ENCODE measurements at places on chromosomes 7 and 10. TPM values are rescaled to one million over a fixed set of nuclear protein-coding genes. Genes with fewer than 3 reads are reported as not detected.

Gene THSD7A
- 86.9 TPM for polyA plus RNA-seq

- no peak for DNase-seq
Measured at GRCh38 chr10:63058236-63058635, 74.9 kb upstream of the NRBF2 start.

Gene PRKCQ
- polyA plus RNA-seq, result 16.5 TPM

Gene SLC26A3
- 0.10 TPM for polyA plus RNA-seq

GRCh38 chr7:123397746-123398338, 136.6 kb downstream of the IQUB start:
- DNase-seq, result no peak

- DNase-seq, result no peak
Measured at GRCh38 chr7:123665157-123665556, 9.5 kb downstream of the LMOD2 start.

DNA sequence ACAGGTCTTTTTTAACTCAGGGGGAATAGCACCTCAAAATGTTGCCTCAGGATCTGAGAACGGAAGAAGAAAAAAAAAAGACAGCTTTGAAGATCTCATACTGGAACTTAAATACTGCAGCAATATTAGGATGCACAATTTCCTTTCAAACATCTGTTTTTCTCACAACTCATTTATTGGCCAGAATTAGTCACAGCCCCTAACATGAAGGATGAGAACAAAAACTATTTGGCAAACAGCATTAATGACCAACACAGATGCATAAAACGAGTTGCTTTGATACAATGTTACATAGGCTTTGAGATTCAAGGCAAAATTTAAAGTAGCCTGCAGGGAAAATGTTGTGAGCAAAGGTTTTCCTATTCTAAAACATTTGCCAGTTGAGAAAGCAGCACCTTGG, 36.5 kb downstream of the JMJD1C start:
- no peak for DNase-seq

DNA sequence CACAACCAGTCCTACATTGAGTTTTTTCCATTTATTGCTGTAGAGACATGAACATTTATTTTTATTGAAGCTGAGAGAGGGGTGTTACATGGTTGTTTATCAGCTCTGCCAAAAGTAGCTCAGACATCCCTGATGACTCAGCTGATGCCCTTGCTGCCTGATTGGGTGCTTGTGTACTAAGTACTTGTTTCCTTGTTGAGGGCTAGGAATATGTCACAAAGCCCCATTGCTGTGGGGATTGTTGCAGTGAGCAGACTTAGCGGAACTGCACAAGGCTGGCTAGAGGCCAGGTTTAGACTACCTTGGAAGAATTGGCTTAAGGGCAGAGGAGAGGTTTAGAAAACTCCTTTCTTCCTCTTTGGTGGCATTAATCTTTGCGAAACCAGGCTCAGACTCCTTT, 110.6 kb downstream of the AUTS2 start:
- DNase-seq, result no peak

Gene COL13A1
- 25.8 TPM for polyA plus RNA-seq

GRCh38 chr7:80275192-80275605, 140.6 kb downstream of the GNAI1 start:
- DNase-seq, result no peak

DNA sequence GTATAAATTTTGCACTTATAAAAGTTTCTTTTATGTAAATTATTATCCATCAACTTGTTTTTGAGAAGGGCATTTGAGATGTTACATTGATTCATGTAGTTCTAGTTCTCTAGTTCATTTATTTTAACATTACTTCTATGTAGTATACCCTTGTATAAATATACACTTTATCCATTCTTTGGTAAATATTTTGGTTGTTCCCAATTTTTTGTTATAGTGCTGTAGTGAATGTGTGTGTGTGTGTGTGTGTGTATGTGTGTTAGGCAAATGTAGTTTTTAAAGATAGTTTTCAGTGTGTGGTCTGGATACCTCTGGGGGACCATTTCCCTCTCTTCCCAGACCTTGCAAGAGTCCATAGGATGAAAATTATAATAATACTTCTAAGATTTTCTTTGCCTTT, 15.0 kb downstream of the PRKAR2B start:
- DNase-seq, result no peak

Gene BLNK
- 53.6 TPM for polyA plus RNA-seq

- no peak for DNase-seq
Measured at GRCh38 chr7:148912758-148913541, 28.9 kb upstream of the EZH2 start.

Gene NKX2-3
- polyA plus RNA-seq, result not detected

Gene CXCL12
- 417 TPM for polyA plus RNA-seq

Gene TRIM74
- polyA plus RNA-seq, result 2.0 TPM

- no peak for DNase-seq
Measured at GRCh38 chr7:118305671-118306070, 81.2 kb downstream of the ANKRD7 start.

Gene AP5Z1
- polyA plus RNA-seq, result 18.9 TPM

DNA sequence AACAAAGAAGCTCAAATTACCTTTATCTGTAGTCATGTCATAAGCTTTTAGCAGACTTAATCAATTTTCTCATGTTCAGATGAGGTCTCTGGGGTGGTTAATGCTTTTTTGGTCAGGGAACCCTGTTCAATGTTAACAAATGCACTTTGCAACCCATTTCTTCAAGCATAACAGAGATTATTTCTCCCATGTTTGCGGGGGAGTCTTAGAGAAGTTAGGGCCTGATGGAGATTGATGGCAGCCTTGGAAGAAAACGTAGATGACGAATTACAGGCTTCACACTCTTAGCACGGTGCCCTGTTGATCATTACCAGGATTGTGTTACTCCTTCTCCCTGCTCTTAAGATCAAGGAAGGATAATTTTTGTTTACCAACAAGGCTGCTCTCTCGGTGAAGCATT, 76.4 kb downstream of the AGMO start:
- no peak for DNase-seq

Gene KCNH2
- 13.1 TPM for polyA plus RNA-seq

- DNase-seq, result no peak
Measured at GRCh38 chr7:156493942-156494341, 146.6 kb upstream of the RNF32 start.

DNA sequence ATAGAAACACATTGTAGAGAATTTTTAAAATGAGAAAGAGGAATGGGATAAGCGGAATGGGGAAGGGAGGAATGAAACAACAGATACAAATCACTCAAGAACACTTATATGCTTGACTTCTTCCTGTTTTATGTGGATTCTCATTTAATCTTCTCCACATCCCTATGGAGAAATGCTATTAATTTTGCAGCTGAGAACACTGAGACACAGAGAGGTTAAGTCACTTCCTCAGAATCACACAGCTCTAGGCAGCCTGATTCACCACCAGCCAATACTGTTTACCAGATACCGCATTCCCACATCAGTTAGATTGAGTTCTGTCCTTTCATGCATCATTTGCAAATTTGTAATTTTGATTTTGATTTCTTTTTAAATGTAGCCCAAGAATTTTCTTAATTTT, 170.5 kb downstream of the SH2D4B start:
- no peak for DNase-seq

GRCh38 chr10:79984851-79985250, 35.9 kb upstream of the SFTPD start:
- DNase-seq, result no peak

GRCh38 chr10:109987452-109988211, 20.2 kb upstream of the ADD3 start:
- DNase-seq, result no peak

- no peak for DNase-seq
Measured at GRCh38 chr7:96870185-96870584, 135.2 kb upstream of the DLX6 start.

Gene FAM131B
- 2.1 TPM for polyA plus RNA-seq

GRCh38 chr10:132096223-132096622, 30.5 kb downstream of the JAKMIP3 start:
- no peak for DNase-seq

DNA sequence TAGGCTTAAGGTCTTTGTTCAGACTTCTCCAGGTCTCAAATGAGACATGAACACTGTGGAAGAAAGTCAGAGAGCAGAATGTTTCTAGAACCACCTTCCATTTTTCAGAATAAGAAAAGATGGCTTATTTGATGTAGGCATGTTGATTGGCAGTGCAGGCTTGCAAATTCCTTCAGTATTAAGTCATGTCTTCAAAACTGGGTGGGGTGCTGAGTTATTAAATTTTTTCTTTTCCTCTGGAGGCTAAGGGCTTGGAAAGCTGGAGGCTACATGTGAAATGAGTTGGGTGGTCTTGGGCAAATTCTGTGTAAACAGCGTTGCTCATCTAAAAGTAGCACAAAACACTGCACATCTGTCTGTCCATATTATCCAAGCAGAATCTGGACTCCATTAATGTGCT, 62.8 kb downstream of the PRTFDC1 start:
- DNase-seq, result no peak

- DNase-seq, result peak; percentile 77
Measured at GRCh38 chr10:43671659-43672531, 23.2 kb upstream of the ZNF32 start.

DNA sequence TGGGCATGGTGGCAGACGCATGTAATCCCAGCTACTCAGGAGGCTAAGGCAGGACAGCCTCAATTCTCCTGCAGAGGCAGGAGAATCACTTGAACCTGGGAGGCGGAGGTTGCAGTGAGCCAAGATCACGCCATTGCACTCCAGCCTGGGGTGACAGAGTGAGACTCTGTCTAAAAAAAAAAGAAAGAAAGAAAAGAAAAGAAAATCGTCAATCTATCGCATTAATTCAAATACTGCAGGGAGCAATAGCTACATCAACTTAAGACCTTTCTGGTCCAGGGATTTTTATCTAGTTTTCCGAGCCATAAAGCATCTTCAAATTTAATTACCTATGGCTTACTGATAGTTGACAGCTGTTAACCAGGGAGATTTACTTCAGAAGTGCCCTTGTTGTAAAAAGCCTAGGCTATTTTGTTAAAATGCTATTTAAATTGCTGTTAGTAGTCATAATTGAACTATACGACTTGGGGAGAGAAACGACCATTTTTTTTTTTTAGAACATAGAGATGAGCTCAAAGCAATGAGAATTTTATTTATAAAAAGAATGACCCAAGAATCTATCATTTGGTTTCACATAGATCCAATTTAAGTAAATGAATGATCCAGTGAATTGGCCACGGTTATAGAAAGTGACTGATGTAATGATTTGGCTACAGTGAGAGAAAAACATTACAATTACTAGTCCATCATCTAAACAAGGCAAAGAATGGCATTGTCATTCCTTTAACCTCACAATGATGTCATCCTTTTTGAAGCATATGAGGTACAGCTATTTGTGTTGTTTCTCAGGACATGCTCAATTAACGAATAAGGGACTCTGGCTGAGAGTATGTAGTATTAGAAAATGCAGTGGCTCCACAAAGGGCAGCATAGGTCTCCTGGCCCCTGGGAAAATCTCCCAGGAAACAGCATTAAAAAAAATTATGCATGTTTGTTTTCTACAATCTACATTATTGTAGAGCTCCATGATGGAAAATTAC, 85.3 kb downstream of the SEMA3C start:
- peak; percentile 30 for DNase-seq

GRCh38 chr10:64486149-64486548, 964.9 kb downstream of the REEP3 start:
- no peak for DNase-seq

Gene MKX
- polyA plus RNA-seq, result 0.07 TPM

- peak; percentile 79 for DNase-seq
Measured at GRCh38 chr10:69092959-69093850, 5.3 kb downstream of the SRGN start.

DNA sequence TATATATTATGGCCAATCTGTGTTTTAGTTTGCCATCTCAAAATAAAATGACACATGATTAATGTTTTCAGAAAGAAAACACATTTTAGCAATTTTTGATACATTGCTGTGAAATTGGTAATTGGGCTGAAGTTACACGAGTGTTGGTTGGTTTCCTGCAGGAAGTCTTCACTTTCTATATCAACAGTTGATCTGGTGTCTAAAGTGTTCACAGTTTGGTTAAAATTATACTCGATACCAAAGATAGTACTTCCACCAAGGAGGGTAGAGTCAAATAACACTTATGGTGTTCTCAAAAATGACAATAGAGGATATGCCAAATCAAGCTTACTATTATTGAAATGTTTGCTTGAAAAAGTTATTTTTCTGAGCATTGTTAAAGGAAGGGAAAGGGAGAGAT, 120.3 kb upstream of the GLCCI1 start:
- DNase-seq, result no peak

Gene MYO1G
- 0.53 TPM for polyA plus RNA-seq

- DNase-seq, result no peak
Measured at GRCh38 chr7:50411332-50411731, 38.8 kb downstream of the FIGNL1 start.

DNA sequence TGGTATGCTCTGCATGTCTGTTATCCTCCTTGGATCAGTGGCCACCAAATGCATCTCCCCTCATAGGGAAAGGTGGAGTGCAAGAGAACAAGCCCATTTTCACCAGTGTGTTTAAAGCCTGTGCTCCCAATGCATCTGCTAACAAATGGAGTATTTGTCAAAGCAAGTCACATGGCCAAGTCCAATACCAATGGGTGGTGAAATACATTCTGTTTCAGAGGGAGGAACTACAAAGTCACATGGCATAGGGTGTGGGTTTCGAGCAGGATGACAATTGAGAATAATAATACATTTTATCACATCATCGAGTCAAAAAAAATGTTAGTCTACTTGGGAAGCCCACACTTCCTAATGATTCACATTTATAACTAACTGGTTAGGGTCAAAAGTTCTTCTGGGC, 62.7 kb downstream of the SUGCT start:
- no peak for DNase-seq

DNA sequence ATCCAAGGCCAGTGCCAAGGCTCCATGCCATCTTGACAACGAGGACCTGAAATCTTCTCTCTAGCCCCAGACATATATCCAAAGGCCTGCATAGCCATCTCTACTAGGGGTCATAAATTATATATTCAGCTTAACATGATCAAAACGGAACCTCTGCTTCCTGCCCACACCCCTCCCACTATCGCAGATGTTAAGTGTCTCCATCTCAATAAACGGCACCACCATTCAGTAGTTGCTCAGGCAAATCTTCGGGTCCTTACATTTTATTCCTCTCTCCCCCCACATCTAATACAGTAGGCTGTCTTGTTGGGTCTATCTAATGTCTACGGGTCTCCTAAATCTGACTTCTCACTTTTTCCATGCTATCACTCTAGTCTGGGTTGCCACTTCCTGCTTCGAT, 201.1 kb upstream of the PLXNA4 start:
- no peak for DNase-seq

DNA sequence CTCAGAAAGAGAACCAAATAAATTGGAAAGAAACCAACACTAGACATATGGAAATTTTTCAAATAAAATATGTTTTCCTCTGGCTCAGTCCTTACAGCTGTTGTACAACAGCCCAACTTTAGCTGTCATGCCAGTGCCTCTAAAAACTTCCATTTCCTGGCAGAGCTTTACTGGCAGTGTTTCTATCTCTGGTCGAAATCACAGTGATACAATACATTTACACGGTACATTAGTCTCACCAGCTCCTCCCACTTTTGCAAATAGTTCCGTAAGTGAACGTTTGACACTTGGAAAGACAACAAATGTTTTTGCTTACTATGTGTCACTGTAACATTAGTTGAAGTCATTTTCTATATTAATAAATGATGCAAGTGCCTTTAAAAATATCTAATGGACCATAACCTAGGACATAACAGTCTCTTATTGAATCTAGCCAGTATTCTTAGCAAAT, 29.8 kb downstream of the BCAP29 start:
- DNase-seq, result no peak

Gene CC2D2B
- 3.3 TPM for polyA plus RNA-seq

Gene JAKMIP3
- polyA plus RNA-seq, result 0.25 TPM

Gene INSYN2A
- 2.6 TPM for polyA plus RNA-seq

- no peak for DNase-seq
Measured at GRCh38 chr7:157785486-157786186, 448.8 kb downstream of the DNAJB6 start.

- no peak for DNase-seq
Measured at GRCh38 chr7:114986190-114987180, 64.6 kb downstream of the MDFIC start.

GRCh38 chr7:17446340-17446739, 147.9 kb downstream of the AHR start:
- DNase-seq, result no peak

Measured in left kidney (tissue), 8 donors.